ENCODE measurements at places on chromosomes 4 and X. TPM values are rescaled to one million over a fixed set of nuclear protein-coding genes. Genes with fewer than 3 reads are reported as not detected.

The TRIM75 gene
- total RNA-seq = not detected

The ITIH6 gene
- not detected for total RNA-seq

The PHEX gene
- 0.07 TPM for total RNA-seq

The NHS gene
- 9.6 TPM for total RNA-seq

The AMTN gene
- total RNA-seq = not detected

The PNMA6A gene
- 2.1 TPM for total RNA-seq

The ASB5 gene
- total RNA-seq = not detected

The GNRHR gene
- total RNA-seq = not detected

The ESX1 gene
- not detected for total RNA-seq

The KIAA1210 gene
- total RNA-seq = 3.7 TPM

The CBR4 gene
- 33.5 TPM for total RNA-seq

The P2RY8 gene
- total RNA-seq = 12.0 TPM

The NAP1L2 gene
- total RNA-seq = 5.2 TPM

The CCDC160 gene
- total RNA-seq = 0.41 TPM

The CFAP99 gene
- 3.3 TPM for total RNA-seq

The NALF2 gene
- total RNA-seq = 0.87 TPM

The NEK1 gene
- 6.6 TPM for total RNA-seq

The MAGED4 gene
- total RNA-seq = 5.2 TPM

The HSFX1 gene
- 1.7 TPM for total RNA-seq

The MAGEB16 gene
- not detected for total RNA-seq

The LNX1 gene
- total RNA-seq = 3.9 TPM

The SYP gene
- 32.2 TPM for total RNA-seq

The SSX4B gene
- total RNA-seq = not detected

The NAA15 gene
- total RNA-seq = 36.2 TPM

The ADH7 gene
- total RNA-seq = not detected

The USP26 gene
- not detected for total RNA-seq

The POU3F4 gene
- 0.08 TPM for total RNA-seq

The RHOXF2B gene
- not detected for total RNA-seq

The GPM6B gene
- total RNA-seq = 4.0 TPM

The XAGE2 gene
- not detected for total RNA-seq

The ARHGAP4 gene
- total RNA-seq = 67.8 TPM

The TCP11X2 gene
- not detected for total RNA-seq

The NR3C2 gene
- total RNA-seq = 11.5 TPM

The SLC6A14 gene
- total RNA-seq = not detected

The LDOC1 gene
- 11.7 TPM for total RNA-seq

The SYTL4 gene
- total RNA-seq = 12.3 TPM

The OPN1MW2 gene
- total RNA-seq = not detected

The GSX2 gene
- not detected for total RNA-seq

The DMD gene
- 17.2 TPM for total RNA-seq

The ADAM29 gene
- total RNA-seq = 0.17 TPM

The FRMPD4 gene
- not detected for total RNA-seq

The IL2 gene
- not detected for total RNA-seq

The GYPB gene
- not detected for total RNA-seq

The SLC16A2 gene
- 64.0 TPM for total RNA-seq

The PARM1 gene
- total RNA-seq = 99.8 TPM

The MAGEA2 gene
- not detected for total RNA-seq

The GAB1 gene
- 29.0 TPM for total RNA-seq

The CCNB3 gene
- 1.3 TPM for total RNA-seq

The FATE1 gene
- not detected for total RNA-seq

The MAGEE1 gene
- 5.3 TPM for total RNA-seq

The SNCA gene
- total RNA-seq = not detected

The MAGEA9 gene
- total RNA-seq = not detected

Measured in adrenal gland (tissue), 19 donors.